ENCODE measurements at places on chromosomes 13 and 19.

GRCh38 chr13:79404985-79405384 is 1.1 kb downstream of the RBM26 start:
- DNase-seq, result no peak

DNA sequence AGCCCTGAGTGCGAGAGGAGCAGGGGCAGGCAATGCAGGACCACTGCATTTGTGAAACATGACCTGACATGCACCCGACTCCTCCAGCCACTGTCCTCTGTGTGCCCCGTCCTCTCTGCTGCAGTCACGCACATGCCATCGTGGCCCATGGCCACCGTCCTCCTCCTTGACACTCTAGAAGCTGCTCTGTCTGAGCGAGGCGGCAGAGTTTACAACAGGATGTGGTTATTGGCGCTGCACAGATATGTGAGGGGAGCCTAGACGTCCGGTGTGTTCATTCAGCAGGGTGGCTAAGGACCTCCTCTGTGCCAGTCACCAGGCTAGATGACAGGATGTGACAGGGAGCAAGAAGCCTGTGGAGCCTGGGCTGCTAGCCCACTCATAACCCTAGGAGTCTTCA is 277.8 kb downstream of the FOXO1 start:
- no peak for DNase-seq

DNA sequence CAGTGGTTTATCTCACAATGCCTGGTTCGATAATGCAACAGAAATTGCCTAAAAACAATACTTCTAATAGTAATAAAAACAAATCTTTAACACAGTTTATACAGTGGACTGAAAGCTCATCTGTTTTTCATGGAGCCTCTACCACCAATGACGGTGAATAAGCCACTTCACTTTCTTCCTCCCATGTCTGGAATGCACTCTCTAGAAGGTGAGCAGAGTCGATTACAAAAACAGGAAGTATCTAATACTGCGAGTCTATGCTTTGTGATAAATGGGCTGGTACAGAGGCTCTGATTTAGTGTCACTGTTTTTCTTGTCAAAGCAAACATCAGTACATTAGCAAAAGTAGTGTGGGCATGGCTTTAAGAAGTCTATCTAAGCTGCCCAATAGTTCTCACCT is 1348.6 kb upstream of the SLC10A2 start:
- no peak for DNase-seq

DNA sequence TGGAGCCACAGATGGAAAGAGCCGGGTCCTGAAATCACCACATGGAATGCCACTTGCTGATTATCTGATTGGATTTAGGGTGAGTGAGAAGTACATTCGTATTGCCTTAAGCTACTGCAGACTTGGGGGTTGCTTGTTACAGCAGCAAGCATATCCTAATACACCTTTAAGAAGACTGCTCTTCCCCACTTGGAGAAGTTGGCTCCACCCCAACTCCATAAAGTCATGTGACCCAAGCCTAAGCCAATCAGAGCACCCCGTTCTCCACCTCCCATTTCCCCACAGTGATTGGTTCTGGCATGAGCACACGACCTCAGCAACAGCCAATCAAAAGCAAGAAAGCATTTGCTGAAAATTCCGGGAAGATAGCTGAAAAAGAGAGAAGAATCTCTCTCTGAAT is 23.1 kb downstream of the CACNA1A start:
- no peak for DNase-seq

GRCh38 chr13:110367620-110368019 is 60.5 kb downstream of the COL4A2 start:
- no peak for DNase-seq

GRCh38 chr19:10205636-10206035 is 10.9 kb upstream of the DNMT1 start:
- DNase-seq, result no peak

GRCh38 chr19:46270521-46271256 is 26.2 kb upstream of the HIF3A start:
- no peak for DNase-seq

- no peak for DNase-seq
Observed at GRCh38 chr19:6270822-6271221, 9.0 kb downstream of the MLLT1 start.

- DNase-seq, result no peak
Observed at GRCh38 chr13:96963786-96964475, 30.3 kb downstream of the OXGR1 start.

DNA sequence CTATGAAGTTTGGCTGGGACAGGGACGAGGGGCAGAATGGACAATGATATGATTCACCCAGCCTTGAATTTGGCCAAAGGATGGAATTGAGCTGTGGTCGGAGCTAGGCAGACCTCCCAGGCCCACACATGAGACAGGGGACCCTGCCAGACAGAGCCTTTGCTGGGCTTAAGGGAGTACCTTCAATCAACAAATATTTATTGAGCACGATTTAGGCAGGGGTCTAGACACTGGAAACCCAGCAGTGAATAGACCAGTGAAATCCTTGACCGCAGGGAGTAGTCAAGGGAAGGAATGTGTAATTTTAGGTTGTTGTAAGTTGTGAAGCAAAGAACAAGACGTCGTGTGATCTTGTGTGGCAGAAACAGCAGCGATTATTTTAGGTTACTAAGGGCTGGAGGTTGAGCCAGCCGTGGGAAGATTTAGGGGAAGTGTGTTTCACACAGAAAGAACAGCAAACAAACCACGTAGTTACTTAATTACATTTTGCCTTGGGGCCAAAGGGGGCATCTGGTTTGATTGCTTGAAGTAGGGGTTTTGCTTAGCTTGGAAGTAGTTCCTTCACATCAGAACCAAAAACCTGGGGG is 16.9 kb upstream of the AP1M2 start:
- no peak for DNase-seq

DNA sequence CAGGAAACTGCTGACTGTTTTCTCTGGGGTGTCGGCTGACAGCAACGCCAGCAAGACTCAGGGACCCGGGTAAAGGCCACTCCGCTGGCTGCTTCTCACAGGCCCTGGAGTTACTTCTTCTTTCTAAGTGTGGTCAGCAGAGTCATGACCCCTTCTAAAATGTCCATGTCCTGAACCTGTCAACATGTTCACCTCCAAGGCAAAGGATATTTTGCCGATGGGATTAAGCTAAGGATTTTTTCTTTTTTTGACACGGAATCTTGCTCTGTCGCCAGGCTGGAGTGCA is 7.9 kb downstream of the PEX11G start:
- DNase-seq, result no peak

All from NCI-H2081 treated with DMSO at 0.1 percent for 48 hours (cell line).